Stimulated activated CD4-positive, alpha-beta T cell treated with anti-CD3 and anti-CD28 coated beads, Interleukin-12 subunit alpha, Interleukin-12 subunit beta, amount 100 ng/mL, for 48 hours (primary cell): ENCODE measurements at places on chromosomes 5 and 9.

DNA sequence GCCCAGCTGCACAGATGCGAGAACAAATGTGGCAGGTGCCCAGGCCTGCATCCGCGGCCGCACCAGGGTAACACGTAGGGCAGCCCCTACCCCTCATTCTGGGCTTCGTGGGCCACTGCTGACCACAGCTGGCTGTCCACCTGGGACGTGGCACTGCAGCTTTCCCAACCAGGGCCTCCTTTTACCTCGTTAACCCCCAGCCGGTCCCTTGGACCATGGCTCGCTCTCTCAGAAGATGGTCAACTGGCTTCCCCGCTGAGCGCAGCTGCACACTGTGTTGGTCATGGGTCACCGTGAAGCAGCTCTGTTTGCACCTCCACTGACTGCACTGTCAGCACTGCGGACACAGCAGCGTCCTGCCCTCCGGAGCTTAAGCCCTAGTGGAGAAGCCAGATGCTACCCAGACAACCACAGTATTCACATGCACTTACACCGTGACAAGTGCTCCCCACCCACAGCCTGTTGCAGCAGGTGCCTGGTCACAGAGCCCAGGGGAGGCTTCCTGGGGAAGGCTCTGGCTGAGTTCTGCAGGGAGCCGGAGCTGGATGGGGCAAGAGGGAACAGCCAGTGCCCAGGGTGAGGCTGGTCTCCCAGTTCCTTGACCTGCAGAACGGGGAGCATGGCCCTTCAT, 10.5 kb upstream of the PLEKHG4B start:
- no peak for DNase-seq

- no peak for DNase-seq
Observed at GRCh38 chr9:117160254-117160653, 254.6 kb downstream of the ASTN2 start.

DNA sequence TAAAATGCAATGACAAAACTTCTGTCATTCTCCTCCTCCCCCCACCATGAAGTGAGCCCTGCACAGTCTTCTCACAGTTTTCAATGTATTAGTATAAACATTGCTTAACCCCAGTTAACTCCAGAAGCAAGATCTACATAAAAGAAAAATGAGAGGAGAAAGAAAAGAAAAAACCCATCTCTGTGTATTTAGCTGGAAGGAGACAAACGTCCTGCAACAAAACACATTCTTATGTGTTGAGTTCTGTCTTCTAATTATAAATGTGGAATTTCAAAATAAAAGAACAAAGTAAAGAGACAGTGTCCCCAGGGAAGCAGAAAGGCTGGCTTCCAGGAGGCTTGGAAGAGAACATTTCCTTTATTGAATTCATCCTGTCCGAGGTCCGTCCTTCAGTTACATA, 491.9 kb upstream of the TUSC1 start:
- DNase-seq, result no peak

DNA sequence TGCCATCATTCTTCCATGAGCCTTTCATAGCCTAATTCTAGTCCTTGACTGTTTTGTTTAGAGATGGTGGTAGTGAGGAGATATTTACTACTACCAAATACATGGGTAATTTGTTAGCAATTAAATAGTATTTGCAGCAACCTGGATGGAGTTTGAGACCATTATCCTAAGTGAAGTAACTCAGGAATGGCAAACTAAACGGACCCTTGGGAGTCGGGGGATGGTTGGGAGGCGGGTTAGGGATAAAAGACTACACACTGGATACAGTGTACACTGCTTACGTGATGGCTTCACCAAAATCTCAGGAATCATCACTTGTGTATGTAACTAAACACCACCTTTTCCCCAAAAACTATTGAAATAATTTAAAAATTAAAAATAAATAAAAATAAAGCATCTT, 809.2 kb upstream of the ZNF608 start:
- DNase-seq, result no peak

DNA sequence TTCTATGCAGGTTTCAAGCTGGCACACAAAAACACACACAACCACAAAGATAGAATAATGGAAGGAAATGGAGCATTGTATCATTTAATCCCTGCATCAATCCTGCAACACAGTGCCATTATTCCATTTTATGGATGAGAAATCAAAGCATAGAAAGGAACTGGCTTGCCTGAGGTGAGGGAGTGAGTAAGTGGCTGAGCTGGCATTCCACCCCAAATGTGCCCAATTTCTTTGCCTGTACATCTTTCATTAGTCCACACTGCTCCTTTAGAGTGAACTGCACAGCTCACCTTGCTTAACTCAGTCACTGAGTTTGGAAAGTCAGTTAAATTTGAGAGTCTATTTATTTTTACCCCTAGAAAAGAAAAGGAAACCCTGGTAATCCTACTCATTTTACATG, 28.9 kb downstream of the ZNF366 start:
- DNase-seq, result no peak

- no peak for DNase-seq
Observed at GRCh38 chr5:119339965-119340364, 15.9 kb upstream of the TNFAIP8 start.

GRCh38 chr5:35230038-35230611, at the start of gene PRLR:
TSS of gene PRLR (minus strand) at chr5:35230487. CDS start at chr5:35089620, 140,867 bp downstream.
- DNase-seq, result no peak

DNA sequence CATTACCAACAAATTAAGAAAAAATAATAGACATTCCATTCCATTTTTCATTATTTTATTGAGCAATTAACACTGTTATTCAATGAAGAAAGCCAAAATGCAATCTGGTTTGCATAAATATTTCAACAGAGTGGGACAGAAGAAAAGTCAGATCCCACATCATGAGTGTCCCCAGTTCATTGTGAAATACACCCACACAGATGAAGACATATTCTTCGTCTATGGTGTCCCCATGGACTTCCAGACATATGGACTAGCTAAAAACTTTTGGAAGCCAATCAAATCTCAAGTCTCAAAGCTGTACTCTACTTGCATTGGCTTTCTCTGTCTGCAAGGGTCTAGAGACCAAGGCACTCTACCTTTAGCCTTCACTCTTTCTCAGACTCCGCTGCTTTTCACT, 194.3 kb downstream of the SEMA5A start:
- DNase-seq, result no peak

- no peak for DNase-seq
Observed at GRCh38 chr9:106862110-106862820, 701 bp upstream of the ZNF462 start.

- no peak for DNase-seq
Observed at GRCh38 chr9:110426052-110426709, 88.5 kb upstream of the TXNDC8 start.

- peak; percentile 39 for DNase-seq
Observed at GRCh38 chr5:36876965-36877666, 547 bp downstream of the NIPBL start.

GRCh38 chr9:87519461-87519860, 21.8 kb downstream of the DAPK1 start:
- no peak for DNase-seq

DNA sequence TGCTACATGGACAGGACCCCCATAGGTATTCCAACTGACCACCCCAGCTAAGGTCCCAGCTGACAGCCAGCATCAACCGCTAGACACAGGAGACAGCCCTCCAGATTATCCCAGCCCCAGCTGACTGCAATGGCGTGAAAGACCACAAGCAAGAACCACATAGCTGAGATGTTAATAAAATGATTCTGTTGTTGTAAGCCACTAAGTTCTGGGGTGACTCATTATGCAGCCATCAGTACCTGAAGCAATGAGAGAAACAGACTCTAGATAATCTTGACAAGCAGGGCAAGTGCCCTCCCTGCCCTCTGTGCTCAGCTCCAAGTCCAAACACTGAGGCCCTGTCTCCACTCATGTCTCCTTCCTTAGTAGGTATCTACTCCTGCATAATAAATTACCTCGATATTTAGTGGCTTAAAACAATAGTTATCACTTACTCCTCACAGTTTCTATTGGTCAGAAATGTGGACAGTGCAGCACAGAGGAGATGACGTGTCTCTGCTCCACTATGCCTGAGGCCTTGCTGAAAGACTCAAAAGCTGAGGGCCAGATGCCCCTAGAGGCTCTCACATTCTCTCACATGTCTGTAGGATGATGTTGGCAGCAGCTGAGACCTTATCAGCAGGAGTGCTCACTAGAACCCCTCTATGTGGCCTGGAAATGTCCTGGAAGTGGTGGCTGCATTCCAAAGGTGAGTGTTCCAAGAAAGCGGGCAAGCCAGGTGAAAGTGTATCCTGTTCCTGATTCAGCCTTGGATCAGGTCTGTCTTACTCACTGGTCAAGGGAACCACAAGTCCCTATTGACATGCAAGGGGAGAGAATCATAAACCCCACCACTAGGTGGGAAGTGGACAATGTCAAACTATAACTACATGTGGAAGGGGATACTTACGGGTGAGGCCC, 2.5 kb downstream of the MGAT1 start:
- no peak for DNase-seq

DNA sequence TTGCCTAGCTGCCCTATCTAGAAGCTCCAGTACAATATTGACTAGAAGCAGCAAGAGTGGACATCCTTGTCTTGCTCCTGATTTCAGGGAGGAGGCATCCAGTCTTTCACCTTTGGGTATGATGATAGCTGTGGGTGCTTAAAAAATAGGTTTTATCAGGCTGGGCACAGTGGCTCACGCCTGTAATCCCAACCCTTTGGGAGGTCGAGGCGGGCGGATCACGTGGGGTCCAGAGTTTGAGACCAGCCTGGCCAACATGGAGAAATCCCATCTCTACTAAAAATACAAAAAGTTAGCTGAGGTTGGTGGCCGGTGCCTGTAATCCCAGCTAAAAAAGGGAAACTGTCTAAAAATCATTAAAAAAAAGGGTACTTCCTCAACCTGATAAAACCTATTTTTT, 2.0 kb upstream of the CAMSAP1 start:
- DNase-seq, result no peak

GRCh38 chr9:38083858-38084555, 15.0 kb upstream of the SHB start:
- no peak for DNase-seq

GRCh38 chr5:98414938-98415337, 358.5 kb upstream of the RGMB start:
- DNase-seq, result no peak

- DNase-seq, result no peak
Observed at GRCh38 chr5:124468671-124469411, 277.6 kb downstream of the ZNF608 start.

- no peak for DNase-seq
Observed at GRCh38 chr5:90810211-90810610, 251.6 kb downstream of the ADGRV1 start.

- DNase-seq, result no peak
Observed at GRCh38 chr5:112986224-112986623, 9.6 kb downstream of the DCP2 start.

DNA sequence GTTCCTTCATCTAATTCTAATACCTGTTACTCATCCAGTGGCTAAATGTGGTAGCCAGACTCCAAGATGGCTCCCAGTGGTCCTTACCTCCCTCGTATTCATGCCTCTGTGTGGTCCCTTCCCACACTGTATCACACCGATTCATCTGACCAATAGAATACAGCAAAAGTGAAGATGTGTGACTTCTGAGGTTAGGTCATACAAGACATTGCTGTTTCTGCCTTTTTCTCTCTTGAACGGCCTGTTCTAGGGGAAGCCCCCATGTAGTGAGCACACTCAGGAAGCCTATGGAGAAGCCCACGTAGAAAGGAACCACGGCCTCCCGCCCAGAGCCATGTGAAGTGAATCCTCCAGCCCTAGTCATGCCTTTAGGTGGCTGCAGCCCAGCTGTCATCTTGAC, 9.4 kb upstream of the C5 start:
- no peak for DNase-seq
